Left ventricle myocardium inferior (tissue), 1 donor: ENCODE measurements at places on chromosomes 5 and 9. TPM values are rescaled to one million over a fixed set of nuclear protein-coding genes. Genes with fewer than 3 reads are reported as not detected.

Gene TSSK1B
- total RNA-seq: not detected

Gene REXO4
- total RNA-seq: 16.5 TPM

Gene PCDHGA2
- 7.8 TPM for total RNA-seq

Gene IL3
- not detected for total RNA-seq

Gene PCDHA1
- total RNA-seq: not detected

Gene FOXD1
- total RNA-seq: 0.19 TPM

Gene LMNB1
- 1.8 TPM for total RNA-seq

Gene FST
- total RNA-seq: 2.0 TPM

Gene ESM1
- 1.2 TPM for total RNA-seq

Gene IFNA4
- total RNA-seq: not detected

Gene OBP2B
- not detected for total RNA-seq

Gene HTR4
- 0.99 TPM for total RNA-seq

Gene SPINK13
- total RNA-seq: not detected

Gene PRSS3
- total RNA-seq: not detected

Gene CATSPER3
- total RNA-seq: 0.49 TPM

Gene SLC30A5
- total RNA-seq: 31.8 TPM

Gene PCDHGA1
- total RNA-seq: 3.1 TPM

Gene LECT2
- not detected for total RNA-seq

Gene JMY
- total RNA-seq: 11.8 TPM

Gene IFNA13
- not detected for total RNA-seq

Gene CDX1
- not detected for total RNA-seq

Gene ELAVL2
- total RNA-seq: 0.08 TPM

Gene RORB
- total RNA-seq: 1.2 TPM

Gene STPG3
- total RNA-seq: 0.58 TPM

Gene GHR
- 12.9 TPM for total RNA-seq

Gene PIP5K1B
- 71.9 TPM for total RNA-seq

Gene CWC27
- total RNA-seq: 26.7 TPM

Gene PFN3
- total RNA-seq: not detected

Gene DNAJA1
- 88.0 TPM for total RNA-seq

Gene BARX1
- not detected for total RNA-seq

Gene TIMD4
- total RNA-seq: not detected

Gene SLCO6A1
- not detected for total RNA-seq

Gene NFIB
- 110 TPM for total RNA-seq

Gene TEK
- 21.7 TPM for total RNA-seq

Gene C9orf153
- 0.38 TPM for total RNA-seq

Gene OR1J2
- not detected for total RNA-seq

Gene DOCK8
- total RNA-seq: 3.7 TPM

Gene FRMD3
- 131 TPM for total RNA-seq

Gene TMEM232
- 3.6 TPM for total RNA-seq

Gene TXN
- 51.4 TPM for total RNA-seq

Gene FOXD4
- 0.11 TPM for total RNA-seq

Gene SPATA31D4
- total RNA-seq: not detected

Gene CER1
- total RNA-seq: not detected

Gene NPM1
- 389 TPM for total RNA-seq

Gene SARDH
- 0.63 TPM for total RNA-seq

Gene TAS2R1
- total RNA-seq: not detected

Gene MSMP
- not detected for total RNA-seq

Gene ACTBL2
- total RNA-seq: not detected

Gene PLAC8L1
- total RNA-seq: 0.49 TPM

Gene DBH
- not detected for total RNA-seq

Gene TMC1
- 0.25 TPM for total RNA-seq

Gene MEIKIN
- not detected for total RNA-seq

Gene CHD1
- 11.6 TPM for total RNA-seq

Gene KIF24
- 0.63 TPM for total RNA-seq

Gene RMRP
- 15,093 TPM for total RNA-seq
